ENCODE measurements at places on chromosomes 16 and 17.

GRCh38 chr16:21184834-21185233 is 26.4 kb downstream of the LDAF1 start:
- DNase-seq, result no peak

GRCh38 chr17:79777894-79778503 is at the start of gene CBX2:
CBX2 (plus strand) TSS chr17:79778148; CDS start chr17:79778236, 88 bp downstream.
- DNase-seq, result peak; percentile 78

DNA sequence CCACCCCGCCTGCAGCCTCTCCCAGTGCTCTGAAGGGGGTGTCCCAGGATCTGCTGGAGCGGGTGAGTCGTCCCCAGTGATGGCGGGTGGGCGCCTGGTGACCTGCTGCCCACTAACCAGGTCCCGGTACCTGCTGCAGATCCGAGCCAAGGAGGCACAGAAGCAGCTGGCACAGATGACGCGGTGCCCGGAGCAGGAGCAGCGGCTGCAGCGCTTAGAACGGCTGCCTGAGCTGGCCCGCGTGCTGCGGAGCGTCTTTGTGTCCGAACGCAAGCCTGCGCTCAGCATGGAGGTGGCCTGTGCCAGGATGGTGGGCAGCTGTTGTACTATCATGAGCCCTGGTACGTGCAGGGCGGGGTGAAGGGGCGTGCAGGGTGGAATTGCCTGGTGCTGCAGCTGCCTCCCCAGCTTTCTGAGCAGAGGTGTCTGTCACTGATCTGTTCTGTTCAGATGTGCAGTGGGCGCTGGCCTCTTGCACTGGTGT is 3.6 kb downstream of the CDT1 start:
- no peak for DNase-seq

DNA sequence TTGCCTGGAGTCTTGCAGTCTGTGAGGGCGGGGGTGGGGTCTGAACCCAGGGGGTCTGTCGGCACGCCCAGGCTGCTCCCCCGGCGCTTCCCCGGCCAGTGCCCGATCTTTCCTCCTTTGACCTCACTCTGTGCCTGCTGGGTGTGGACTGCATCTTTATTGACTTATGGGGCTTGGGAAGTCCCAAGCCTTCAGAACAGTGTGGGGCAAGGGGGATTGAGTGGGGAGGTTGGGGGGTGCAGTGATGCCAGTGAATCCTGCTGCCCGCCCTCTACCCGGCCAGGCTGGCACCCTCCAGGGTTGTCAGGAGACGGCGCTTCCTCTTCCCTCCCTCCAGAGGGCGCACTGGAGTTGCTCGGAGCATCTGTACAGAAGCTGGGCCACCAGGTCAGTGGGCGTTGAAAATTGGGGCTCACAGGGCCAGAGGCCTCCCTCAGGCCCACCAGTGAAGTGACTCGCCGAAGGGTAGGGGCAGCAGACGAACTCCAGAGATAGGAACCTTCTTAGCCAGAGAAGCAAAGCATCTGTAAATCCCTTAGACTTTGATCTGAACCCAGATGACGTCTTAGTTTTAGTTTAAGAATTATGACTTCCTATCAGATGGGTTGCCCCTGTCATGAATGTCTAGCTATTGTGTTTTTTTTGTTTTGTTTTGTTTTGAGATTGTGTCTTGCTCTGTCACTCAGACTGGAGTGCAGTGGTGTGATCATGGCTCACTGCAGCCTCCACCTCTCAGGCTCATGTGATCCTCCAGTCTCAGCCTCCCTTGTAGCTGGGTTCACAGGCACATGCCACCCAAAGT is 184.8 kb upstream of the CIBAR2 start:
- no peak for DNase-seq

- no peak for DNase-seq
Observed at GRCh38 chr16:50880926-50881325, 139.0 kb downstream of the CYLD start.

DNA sequence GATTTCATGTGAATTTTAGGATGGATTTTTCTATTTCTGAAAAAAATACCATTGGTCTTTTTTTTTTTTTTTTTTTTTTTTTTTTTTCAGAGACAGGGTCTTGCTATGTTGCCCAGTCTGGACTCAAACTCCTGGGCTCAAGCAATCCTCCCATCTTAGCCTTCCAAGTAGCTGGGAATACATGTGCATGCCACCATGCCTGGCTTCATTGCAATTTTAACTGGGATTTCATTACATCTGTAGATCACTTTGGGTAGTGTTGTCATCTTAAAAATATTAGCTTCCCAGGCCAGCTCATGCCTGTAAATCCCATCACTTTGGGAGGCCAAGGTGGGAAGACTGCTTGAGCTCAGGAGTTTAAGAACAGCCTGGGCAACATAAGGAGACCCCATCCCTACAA is 54.8 kb downstream of the TOM1L2 start:
- DNase-seq, result no peak

DNA sequence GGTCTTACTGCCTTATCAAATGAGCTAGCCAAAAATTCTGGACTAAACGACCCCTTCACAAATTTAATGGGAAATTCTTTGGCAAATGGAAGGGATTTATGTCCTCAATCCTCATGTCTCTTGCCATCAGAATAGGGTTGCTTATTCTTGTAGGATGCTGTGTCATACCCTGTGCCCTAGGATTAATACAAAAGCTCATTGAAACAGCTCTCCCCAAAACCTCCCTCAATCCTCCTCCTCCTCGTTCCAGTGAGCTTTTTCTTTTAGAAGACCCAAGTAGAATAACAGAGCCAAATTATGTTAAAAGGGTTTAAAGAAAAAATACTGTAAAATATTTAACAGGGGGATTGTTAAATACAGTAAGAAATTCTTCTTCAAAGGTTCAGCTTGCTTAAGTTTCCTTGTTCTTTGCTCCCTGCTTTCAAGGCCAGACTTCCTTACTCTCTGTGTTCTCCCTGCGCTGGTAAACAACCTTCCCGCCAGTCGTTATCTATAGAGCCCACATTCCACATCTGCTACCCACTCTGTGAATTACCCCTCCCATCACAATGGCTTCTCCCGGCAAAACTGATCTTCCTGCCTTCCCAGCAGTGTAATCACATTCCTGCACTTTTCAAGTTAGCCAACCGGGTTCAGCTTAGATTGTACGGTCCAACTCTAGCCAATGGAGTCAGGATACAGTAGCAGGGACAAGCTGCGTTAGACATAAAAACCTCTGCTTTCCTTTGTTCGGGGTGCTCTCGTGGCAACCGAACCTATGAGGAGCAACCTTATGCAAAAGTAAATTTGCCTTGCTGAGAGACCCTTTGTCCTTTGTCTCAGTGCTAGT is 9.7 kb downstream of the HPR start:
- DNase-seq, result no peak

DNA sequence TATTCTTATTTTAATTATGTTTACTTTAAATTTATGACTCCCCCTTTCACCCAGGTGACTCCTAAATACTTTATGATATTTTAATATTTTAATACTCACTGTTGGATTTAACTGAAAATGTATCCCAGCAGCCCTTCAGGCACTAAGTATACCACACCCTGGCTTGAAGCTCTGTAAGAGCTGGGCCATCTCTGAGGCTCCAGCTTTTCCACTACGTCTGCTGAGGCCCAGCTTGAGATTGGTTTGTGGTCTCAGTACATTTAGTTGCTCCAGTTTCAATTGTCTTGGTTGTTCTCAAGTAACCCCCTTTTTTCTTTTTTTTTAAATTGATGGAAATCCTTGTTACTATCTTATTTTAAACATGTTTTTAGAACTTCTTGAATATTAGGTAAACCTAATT is 27.0 kb upstream of the CAPNS2 start:
- DNase-seq, result no peak

DNA sequence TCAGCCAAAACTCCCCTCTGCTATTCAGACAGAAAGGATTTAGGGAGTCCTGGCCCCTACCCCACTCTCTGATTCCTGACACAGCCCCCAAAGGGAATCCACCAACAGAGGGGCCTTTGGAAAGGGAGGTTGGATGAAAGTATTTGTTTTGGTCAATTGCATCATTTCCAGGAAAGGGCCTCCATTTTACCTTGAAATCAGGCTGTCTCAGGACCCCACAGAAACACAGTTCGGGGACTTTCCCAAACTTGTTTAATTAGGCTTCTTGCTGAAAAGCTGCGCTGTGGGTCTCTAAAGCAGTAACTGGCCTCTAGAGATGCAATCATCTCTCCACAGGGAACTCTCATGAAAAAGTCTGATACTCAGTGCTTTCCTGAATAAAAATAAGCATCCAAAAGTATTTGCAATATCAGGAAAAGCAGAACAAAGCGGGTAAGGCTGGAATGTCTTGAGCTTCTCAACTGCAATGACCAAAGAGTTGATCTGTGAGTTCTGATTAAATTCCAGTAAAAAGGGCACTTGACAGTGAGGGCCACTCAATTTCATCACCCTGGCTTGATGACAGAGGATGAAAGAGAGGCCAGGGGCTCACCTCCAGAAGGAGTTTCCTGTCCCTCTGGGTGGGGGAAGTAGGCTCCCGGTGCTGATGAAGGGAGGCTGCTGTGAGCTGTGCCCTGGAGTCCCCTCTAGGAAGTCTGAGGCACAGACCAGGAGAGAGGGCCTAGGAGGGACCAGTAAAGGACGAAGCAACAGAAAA is 36.3 kb downstream of the LYRM9 start:
- DNase-seq, result no peak

- DNase-seq, result no peak
Observed at GRCh38 chr16:1917665-1918350, 407 bp downstream of the HS3ST6 start.

DNA sequence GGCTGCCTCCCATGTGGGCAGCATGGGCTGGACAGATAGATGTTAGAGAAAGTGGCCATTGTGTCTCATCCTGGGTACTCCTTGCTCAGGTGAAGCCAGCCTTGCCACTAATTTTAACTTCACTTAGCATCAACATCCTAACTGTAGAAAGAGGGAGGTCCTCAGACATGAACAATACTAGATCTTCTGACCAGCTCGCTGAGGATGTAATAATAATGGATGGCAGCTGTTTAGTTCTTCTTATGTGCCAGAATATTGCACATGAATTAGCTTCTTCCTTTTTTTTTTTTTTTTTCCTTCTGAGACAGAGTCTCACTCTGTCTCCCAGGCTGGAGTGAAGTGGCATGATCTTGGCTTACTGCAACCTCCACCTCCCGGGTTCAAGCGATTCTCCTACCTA is 232.4 kb downstream of the CCDC182 start:
- DNase-seq, result no peak

GRCh38 chr16:85570735-85571562 is 42.2 kb upstream of the GSE1 start:
- DNase-seq, result no peak

DNA sequence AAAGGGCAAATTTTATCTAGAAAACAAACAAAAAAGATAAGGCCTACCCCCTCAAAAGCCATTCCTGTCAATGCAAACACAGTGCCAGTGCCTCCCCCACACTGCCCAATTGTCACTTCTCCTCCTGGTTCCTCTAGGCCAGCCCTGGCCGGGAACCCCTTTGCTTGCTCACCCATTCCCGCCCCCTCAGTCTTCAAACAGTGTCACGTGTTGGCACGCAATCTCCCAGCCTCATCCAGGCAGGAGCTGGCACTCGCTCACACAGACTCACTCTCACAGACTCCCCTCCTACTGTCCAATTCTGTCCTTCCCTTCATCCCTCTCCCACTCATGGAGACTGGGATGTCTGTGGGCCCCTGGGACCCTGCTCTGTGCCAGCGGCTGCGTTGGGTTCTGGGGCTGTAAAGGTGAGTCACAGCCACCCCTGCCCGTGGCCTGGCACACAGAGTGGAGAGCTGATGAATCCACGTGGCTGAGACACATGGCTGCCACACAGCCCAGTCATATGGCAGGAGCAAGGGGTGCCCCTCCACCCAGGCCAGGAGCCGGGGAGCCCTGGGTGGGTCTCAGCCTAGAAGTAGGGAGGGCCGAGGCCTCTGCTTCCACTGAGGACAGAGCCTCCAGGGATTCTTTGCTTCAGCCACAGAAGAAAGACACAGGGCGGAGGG is 54.8 kb downstream of the VAC14 start:
- DNase-seq, result peak; percentile 82

GRCh38 chr16:78770353-78771091 is 671.1 kb downstream of the WWOX start:
- peak; percentile 20 for DNase-seq

DNA sequence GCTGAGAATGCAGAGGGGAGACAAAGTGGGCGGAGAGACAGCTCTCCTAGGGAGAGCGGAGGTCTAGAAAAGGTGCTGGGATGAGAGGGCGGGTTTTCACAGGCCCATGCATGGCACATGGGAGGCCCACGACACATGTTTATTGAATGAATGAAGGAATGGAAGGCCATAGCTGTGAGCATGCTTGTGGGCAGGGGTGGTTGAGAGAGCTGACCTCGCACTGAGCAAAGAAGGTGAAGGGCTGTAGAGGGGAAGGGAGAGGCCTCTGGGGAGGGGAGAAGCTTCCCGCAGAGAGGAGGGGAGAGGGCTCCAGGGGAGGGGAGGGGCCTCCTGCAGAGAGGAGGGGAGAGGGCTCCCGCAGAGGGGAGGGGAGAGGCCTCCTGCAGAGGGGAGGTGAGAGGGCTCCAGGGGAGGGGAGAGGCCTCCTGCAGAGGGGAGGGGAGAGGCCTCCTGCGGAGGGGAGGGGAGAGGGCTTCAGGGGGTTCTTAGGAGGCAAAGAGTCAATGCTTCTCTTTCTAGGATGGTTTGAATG is 27.3 kb downstream of the SDK2 start:
- no peak for DNase-seq

DNA sequence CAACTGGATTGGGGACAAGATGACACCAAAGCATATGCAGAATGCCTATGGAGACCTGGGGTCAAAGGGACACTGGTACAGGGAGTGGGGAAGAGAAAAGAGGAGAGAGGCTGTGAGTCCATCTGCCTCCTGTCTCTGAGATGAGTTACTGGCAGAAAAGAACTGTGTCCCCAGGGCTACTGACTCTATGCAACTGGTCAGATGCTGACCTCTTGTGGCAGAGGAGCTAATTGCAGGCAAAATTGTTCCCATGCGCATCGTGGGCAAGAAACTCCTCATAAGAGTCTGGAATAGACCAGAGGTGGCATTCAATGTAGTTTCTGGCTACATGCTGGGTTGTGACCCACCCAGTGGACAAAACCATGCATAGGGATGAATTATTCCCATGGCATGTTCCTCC is 26.1 kb upstream of the MLKL start:
- no peak for DNase-seq

GRCh38 chr17:57396511-57396921 is 140.2 kb downstream of the MSI2 start:
- DNase-seq, result no peak

DNA sequence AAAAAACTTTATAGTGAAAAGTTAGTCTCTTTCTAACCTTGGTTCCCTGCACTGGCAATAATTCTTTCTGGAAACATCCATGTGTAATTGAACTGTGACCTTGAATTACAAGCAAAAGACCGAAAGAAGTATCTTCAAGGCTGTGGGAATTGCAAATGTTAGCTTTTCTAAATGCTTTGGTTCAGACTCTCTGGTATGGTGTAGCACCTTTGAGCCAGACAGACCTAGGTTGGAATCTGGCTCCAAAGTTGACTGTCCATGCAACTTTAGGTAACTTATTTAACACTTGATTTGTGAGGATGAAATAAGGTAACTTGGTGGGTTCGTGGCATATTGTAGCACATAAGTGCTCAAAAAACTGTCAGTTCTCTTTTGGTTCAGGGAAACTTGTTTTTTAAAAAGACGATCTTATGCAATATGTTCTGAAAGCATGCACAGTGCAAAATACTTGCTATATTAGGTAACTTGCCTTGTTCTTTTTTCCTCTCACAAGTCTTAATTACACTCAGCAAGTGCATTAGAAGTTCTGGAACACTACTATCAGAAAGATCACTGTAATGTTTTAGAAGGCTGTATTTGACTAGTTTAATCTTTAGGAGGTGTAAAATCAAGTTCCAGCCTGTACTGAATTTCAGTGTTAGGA is 46.3 kb downstream of the TANGO6 start:
- no peak for DNase-seq

- no peak for DNase-seq
Observed at GRCh38 chr16:1670371-1670770, 7.7 kb upstream of the JPT2 start.

GRCh38 chr16:31695667-31696066 is 168.0 kb downstream of the AHSP start:
- DNase-seq, result no peak
